Stimulated activated naive CD4-positive, alpha-beta T cell (primary cell): ENCODE measurements at places on chromosomes 6 and 20.

GRCh38 chr6:140602431-140603248, 1228.2 kb upstream of the CITED2 start:
- DNase-seq: no peak

DNA sequence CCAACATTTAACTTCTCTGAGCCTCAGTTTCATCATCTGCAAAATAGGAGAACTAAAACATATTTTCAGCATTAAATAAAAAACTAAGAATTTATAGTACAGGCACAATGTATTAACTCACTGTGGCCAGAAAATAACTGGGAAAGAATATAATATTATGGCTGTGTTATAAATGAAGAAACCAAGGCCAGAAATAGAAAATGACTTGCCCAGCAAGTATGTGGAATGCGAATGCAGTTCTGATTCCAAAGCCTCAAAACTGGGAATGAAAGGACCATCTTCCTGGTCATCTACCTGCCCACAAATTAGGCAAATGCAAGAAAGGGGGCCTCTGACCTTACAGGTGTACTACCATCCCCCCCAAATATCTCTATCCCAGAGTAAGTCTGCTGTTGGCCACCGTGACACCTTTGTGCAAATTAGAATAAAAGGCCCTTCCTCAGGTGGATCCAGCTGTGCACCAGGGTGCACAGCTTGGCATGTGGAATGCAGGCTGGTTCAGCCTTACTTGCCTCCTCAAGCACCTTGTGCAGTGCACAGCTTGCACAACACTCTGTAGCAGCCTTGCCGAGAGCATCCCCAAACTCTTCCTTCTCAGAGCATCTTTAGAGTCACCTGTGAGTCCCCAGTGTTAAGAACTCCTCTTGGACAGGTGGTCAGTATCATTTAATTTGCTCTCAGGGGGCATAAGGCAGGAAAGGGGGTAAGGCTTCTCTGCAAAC, 4.4 kb downstream of the SLC13A3 start:
- DNase-seq: no peak

DNA sequence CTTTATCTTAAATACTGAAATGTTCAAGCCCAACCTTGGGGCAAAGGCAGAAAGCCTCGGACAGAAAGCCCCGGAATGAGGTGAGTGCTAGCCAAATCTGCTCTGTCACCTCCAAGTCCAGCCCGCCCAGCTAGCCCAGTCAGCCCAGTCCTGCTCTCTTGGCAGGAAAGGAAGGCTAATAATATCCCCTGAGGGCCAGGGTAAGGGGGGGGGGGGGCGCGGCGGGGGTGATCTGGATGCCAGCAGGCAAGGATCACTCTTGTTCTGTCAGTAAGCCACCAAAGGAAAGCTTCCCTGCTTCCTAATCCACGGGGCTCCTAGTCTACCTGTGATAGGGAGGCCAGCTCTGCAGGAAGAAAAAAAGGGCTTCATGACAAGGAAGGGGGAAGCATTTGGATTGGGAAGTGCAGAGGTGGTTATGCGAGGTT, 1.1 kb downstream of the NDRG3 start:
- DNase-seq: no peak

DNA sequence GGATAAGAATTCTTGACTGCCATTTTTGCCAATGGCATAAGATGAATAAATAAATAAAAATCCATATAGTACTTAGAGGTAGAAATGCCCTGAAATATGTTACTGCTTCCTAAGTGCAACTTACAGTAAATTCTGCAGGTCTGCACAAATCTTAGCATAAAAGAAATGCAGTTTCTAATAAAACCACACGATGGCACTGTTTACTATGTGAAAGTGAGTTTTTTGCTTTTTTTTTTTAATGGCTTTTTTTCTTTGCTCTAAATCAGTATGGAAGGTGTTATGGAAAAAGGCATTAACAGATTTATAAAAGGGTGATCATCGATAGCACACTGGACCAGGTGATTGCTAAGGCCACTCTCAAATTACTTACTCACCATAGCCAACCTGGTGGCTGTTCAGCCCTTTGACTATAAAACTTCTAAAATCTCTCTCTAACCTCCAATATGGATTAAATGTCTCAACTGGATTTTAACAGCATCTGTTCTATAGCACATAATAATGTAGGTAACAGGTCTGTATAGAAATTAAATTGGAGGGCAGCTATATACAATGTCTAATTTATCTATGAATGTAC, 45.8 kb downstream of the AHI1 start:
- DNase-seq: peak; percentile 47

GRCh38 chr20:43529051-43529450, 21.6 kb downstream of the L3MBTL1 start:
- no peak for DNase-seq

DNA sequence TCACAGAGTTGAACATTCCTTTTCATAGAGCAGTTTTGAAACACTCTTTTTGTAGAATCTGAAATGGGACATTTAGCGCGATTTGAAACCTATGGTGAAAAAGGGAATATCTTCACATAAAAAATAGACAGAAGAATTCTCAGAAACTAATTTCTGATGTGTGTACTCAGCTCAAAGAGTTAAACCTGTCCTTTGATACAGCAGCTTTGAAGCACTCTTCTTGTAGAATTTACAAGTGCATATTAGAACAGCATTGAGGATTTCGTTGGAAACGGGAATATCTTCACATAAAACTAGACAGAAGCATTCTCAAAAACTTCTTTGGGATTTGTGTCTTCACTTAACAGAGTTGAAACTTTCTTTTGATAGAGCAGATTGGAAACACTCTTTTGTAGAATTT, 650.7 kb upstream of the ZNF337 start:
- no peak for DNase-seq

- DNase-seq: no peak
Observed at GRCh38 chr20:12113468-12114371, 196.0 kb downstream of the BTBD3 start.
